Stimulated activated naive CD8-positive, alpha-beta T cell treated with anti-CD3 and anti-CD28 coated beads, Interleukin-15, Interleukin-2, amounts not matched to agents 100 U/mL and 50 U/mL, for 24 hours (primary cell): ENCODE measurements at places on chromosomes 2 and 18.

GRCh38 chr2:96184989-96185388 is 23.6 kb downstream of the STARD7 start:
- no peak for DNase-seq

DNA sequence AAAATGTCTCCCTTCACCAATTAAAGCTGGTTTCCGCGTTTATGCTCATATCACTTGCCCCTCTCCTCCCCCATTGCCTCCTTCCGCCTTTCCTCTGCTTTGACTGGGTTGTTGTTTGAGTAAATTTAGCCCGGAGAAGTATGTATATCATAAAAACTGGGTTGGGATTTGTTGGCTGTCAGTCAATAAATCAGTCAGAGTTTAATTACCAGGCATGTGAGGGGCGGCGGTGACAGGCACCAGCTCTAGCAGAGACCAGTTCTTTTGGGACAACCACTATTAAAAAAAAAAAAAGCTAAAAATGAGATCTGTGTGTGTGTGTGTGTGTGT is 382.4 kb upstream of the SMIM21 start:
- DNase-seq: no peak

GRCh38 chr2:10720947-10721395 is 459 bp upstream of the ATP6V1C2 start:
- DNase-seq: no peak

GRCh38 chr18:1784113-1784512 is 787.2 kb downstream of the METTL4 start:
- no peak for DNase-seq

- DNase-seq: no peak
Measured at GRCh38 chr2:198478361-198478760, 674.0 kb downstream of the PLCL1 start.

GRCh38 chr18:3625742-3626091 is 175.7 kb downstream of the TGIF1 start:
- no peak for DNase-seq

DNA sequence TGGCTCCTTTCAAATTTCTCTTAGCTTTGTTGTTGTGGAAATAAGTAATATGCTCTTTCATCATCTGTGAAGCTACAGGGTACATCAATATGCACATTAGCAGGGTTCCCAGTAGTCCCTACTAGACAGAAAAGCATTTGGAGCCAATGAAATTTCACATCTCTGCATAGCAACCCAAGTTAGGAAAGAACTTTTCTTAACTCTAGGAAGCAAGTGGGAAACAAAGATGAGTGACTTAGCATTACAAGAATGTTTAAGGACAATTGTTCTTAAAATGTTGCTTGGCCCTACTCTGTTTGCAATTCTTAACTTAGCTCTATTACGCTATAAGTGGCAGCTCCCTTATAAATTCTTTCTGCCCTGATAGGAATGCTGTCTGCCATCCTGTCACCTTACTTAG is 39.6 kb downstream of the ZEB2 start:
- no peak for DNase-seq

GRCh38 chr2:68352651-68353391 is 12.3 kb upstream of the PLEK start:
- DNase-seq: no peak

GRCh38 chr18:7068871-7069590 is 48.6 kb downstream of the LAMA1 start:
- DNase-seq: no peak
